K562 (cell line): ENCODE measurements at places on chromosomes 16 and 17.

GRCh38 chr17:59892251-59892923, 356 bp downstream of the TUBD1 start:
- peaks cover 10% of the 10 kb centered on the region for H3K4me1 ChIP-seq
- no peaks in the 10 kb centered on the region for H3K27me3 ChIP-seq
- H3K36me3 ChIP-seq: peaks cover 38% of the 10 kb centered on the region
- H3K27ac ChIP-seq: peak overlapping the region; percentile 71
- DNase-seq: peak; percentile 69
- H3K4me3 ChIP-seq: peak overlapping the region; percentile 85

GRCh38 chr17:14737984-14738651, 437.2 kb downstream of the HS3ST3B1 start:
- no peak overlapping the region for H3K27ac ChIP-seq
- DNase-seq: no peak
- H3K36me3 ChIP-seq: no peaks in the 10 kb centered on the region
- H3K27me3 ChIP-seq: peaks cover 3% of the 10 kb centered on the region; the same call in 2 of the 3 replicates
- no peak overlapping the region for H3K4me3 ChIP-seq
- no peaks in the 10 kb centered on the region for H3K4me1 ChIP-seq

DNA sequence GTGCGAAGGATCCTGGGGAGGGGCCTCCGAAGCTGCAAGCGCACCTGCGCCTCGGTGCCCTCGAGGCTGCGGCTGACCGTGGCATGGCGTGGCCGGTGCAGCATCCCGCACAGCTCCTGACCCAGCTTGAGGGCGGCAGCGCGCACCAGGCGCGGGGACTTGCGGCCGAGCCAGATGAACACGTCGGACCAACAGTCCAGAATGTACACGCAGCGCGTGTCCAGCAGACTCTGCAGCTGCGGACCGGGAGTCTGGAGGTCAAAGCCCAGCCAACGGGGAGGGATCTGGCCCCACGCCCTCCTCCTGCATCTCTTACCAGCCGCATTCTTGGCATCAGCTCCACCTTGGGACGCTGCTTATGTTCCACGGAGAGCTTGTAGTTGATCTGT, 10.9 kb downstream of the FLII start:
- H3K4me3 ChIP-seq: no peak overlapping the region
- H3K4me1 ChIP-seq: peaks cover 28% of the 10 kb centered on the region
- H3K27me3 ChIP-seq: no peaks in the 10 kb centered on the region
- no peak for DNase-seq
- peaks cover 61% of the 10 kb centered on the region; the same call in 2 of the 3 replicates for H3K36me3 ChIP-seq

GRCh38 chr17:74417178-74418045, 14.5 kb upstream of the GPRC5C start:
- H3K36me3 ChIP-seq: no peaks in the 10 kb centered on the region
- H3K4me3 ChIP-seq: no peak overlapping the region
- H3K27me3 ChIP-seq: peaks cover 55% of the 10 kb centered on the region
- H3K27ac ChIP-seq: no peak overlapping the region

- no peaks in the 10 kb centered on the region for H3K36me3 ChIP-seq
- H3K27ac ChIP-seq: no peak overlapping the region
- no peaks in the 10 kb centered on the region; the same call in 1 of the 2 replicates for H3K4me1 ChIP-seq
- peaks cover 53% of the 10 kb centered on the region for H3K27me3 ChIP-seq
- DNase-seq: no peak
Measured at GRCh38 chr17:65143889-65144604, 6.9 kb downstream of the RGS9 start.

DNA sequence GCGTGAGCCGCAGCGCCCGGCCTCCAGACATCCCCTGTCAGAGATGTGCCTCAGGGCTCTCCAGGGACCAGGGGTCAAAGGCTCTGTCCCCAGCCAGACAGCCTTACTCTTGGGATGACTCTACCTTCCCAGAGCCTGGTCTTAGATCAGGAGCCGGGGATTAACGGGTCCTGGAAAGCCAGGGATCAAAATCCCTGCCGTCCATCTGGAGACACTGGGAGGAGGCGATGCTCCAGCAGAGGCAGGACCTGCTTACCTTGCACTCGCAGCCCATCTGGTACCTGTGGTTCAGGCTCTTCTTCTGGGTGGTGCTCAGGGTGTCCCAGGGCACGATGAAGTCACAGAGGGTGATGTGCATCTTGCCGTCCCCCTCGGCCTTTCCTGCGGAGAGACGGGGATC, 16.7 kb upstream of the USP36 start:
- peaks cover 23% of the 10 kb centered on the region for H3K4me1 ChIP-seq
- H3K4me3 ChIP-seq: no peak overlapping the region
- peaks cover 17% of the 10 kb centered on the region for H3K27me3 ChIP-seq
- H3K36me3 ChIP-seq: no peaks in the 10 kb centered on the region
- DNase-seq: no peak

GRCh38 chr17:42893359-42893758, 7.2 kb upstream of the G6PC1 start:
- no peak overlapping the region for H3K4me3 ChIP-seq
- H3K36me3 ChIP-seq: no peaks in the 10 kb centered on the region
- peaks cover 4% of the 10 kb centered on the region for H3K27me3 ChIP-seq

GRCh38 chr17:57995076-57995956, 7.3 kb upstream of the VEZF1 start:
- no peaks in the 10 kb centered on the region for H3K27me3 ChIP-seq
- no peak overlapping the region for H3K4me3 ChIP-seq
- peaks cover 29% of the 10 kb centered on the region for H3K36me3 ChIP-seq
- peaks cover 31% of the 10 kb centered on the region for H3K4me1 ChIP-seq

DNA sequence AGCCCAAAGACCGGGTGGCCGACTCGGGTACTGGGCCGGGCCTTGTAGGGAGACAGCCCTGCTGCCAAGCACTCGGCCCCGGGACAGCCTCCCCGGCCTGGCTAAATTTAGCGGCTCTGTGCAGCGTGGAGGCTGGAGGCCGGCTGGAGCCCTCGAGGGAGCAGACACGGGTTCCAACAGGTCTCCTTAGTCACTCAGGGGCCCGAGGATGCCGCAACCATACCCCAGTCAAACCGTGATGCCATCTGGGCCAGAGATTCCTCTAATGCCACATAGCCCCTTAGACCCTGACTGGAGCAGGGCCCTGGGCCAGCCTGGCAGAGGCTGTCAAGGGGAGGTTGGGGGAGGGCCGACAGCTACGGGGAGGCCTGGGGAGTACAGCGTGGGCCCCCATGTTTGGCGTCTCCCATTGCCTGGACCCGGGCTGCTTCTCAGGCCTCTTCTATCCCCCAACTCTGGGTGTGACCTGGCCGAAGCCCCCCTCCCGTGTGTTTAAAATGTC, 2.9 kb upstream of the P2RX1 start:
- H3K4me3 ChIP-seq: no peak overlapping the region
- no peak for DNase-seq
- H3K4me1 ChIP-seq: peaks cover 28% of the 10 kb centered on the region

DNA sequence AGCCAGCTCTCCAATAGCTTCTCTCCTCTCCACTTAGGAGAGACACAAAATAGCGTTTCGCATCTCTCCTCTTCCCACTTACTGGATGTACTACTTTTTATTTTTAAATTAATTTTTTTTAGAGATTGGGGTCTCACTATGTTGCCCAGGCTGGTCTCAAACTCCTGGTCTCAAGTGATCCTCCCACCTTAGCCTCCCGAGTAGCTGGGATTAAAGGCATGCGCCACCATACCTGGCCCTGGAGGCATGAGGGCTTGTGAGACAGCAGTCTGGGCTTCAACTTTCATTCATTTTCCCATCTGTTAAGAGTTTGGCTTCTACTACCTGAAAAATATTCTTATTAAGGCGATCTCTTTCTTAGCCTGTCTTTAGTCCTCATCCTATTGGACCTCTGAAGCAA, 18.3 kb downstream of the SLC7A6OS start:
- H3K27ac ChIP-seq: no peak overlapping the region
- peaks cover 85% of the 10 kb centered on the region; the same call in 2 of the 3 replicates for H3K36me3 ChIP-seq
- no peaks in the 10 kb centered on the region for H3K27me3 ChIP-seq

DNA sequence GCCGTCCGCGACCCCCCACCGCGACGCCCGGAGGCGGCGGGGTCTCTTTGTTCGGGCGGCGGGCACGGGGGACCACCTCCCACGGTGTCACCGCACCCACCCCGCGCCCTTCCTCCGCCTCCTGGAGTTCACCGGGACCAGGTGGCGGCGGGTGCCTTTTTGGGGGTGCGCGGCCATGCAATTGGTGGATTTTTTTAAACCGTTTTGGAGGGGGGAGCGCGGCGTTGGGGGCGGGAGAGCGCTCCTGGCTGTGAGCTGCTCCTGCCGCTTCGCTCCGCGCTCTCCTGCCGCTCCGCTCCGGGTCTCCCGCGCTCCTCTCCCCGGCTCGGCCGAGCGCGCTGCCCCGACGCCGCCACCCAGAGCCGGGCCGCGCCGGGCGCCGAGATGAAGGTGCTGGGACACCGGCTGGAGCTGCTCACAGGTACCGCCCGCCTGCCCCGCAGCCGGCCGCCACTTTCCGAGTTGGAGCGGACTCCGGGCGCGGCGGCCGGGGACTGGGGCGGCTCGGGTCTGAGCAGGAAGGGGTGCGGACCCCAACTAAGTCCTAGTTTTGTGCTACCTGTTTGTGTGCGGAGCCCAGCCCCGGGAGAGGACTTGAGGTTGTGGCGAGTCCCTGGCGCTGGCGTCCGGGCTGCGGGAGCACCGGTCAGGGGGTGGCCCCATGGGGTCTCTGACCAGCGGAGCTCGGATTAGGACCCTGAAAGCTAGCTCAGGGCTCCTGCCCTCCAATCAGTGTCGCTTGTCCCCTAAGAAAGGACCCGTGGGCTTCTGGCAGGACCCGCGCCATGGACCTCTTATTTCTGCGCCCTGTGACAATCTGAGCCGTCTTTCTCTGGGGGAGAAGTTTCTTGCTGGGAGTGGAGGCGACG, 35.7 kb upstream of the NDRG4 start:
- peaks cover 21% of the 10 kb centered on the region for H3K27me3 ChIP-seq
- H3K36me3 ChIP-seq: no peaks in the 10 kb centered on the region
- DNase-seq: no peak
- no peak overlapping the region for H3K4me3 ChIP-seq
- H3K27ac ChIP-seq: no peak overlapping the region

- H3K4me1 ChIP-seq: no peaks in the 10 kb centered on the region
- no peak overlapping the region for H3K27ac ChIP-seq
- no peak for DNase-seq
- H3K27me3 ChIP-seq: peaks cover 10% of the 10 kb centered on the region; the same call in 2 of the 3 replicates
- H3K36me3 ChIP-seq: no peaks in the 10 kb centered on the region
Measured at GRCh38 chr17:68594552-68594951, 6.6 kb downstream of the FAM20A start.

GRCh38 chr17:61414141-61414935, 14.7 kb downstream of the TBX2 start:
- H3K36me3 ChIP-seq: no peaks in the 10 kb centered on the region
- DNase-seq: no peak
- H3K4me1 ChIP-seq: peaks cover 38% of the 10 kb centered on the region

DNA sequence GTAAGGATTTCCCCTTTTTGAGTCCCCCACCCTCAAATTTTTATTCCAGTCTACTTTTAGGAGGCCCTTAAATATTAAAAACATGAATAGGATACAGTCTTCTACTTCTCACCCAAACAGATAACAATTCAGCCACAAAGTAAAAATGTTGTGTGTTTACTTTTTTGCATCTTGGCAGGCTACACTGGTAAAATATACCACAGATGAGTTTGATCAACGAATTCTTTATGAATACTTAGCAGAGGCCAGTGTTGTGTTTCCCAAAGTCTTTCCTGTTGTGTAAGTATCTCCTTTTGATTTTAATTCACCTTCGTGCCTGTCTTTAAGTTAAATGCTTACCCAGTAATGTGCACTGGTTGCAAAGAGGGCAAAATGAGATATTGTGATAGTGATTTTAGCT, 34.4 kb upstream of the RAB11FIP4 start:
- H3K27ac ChIP-seq: no peak overlapping the region
- peaks cover 61% of the 10 kb centered on the region for H3K36me3 ChIP-seq
- H3K27me3 ChIP-seq: no peaks in the 10 kb centered on the region
- H3K4me3 ChIP-seq: no peak overlapping the region

- H3K27me3 ChIP-seq: peaks cover 5% of the 10 kb centered on the region; the same call in 1 of the 2 replicates
- DNase-seq: no peak
- no peak overlapping the region for H3K4me3 ChIP-seq
- H3K36me3 ChIP-seq: no peaks in the 10 kb centered on the region
- H3K27ac ChIP-seq: no peak overlapping the region
Measured at GRCh38 chr16:58417035-58417434, 24.8 kb downstream of the GINS3 start.

DNA sequence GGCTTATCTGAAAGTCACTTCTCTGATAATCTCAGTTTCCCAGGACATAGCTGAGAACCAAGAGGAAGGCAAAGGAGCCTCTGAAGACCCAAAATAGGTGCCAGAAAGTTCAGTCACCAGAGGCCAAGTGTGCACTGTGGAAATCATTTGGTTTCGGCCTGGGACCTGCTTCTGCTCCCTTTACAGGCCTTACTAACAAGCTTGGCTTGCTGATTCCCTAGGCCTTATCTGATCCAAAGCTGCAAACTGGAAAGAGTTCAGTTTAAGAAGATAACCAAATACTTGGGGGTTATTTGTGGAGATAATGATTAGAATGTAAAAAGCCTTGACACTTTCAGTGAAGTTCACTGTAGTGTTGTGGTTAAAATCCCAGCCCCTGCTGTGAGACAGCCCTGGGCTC, 17.0 kb downstream of the ITGA3 start:
- no peak for DNase-seq
- peaks cover 11% of the 10 kb centered on the region; the same call in 1 of the 2 replicates for H3K4me1 ChIP-seq
- H3K27me3 ChIP-seq: peaks cover 11% of the 10 kb centered on the region; the same call in 2 of the 3 replicates
- H3K27ac ChIP-seq: no peak overlapping the region
- H3K36me3 ChIP-seq: no peaks in the 10 kb centered on the region

DNA sequence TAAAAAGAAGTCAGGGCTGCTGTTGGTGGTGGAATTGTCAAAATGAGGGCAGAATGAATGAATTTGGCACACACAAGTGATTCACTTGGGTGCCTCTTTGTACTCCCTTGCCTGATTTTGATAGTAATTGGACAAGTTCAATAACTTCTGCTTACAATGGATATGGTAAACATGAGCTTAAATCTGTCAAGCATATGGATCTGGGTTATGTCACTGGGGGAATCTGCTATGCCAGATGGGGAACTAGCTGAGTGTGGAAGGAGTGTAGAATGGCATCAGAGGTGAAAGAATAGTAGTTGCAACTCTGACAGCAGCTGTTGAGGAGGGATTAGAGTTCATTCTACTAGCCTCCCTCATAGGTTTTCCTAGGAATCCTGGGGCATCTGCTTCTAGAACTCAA, 724.2 kb upstream of the CDH8 start:
- no peaks in the 10 kb centered on the region for H3K36me3 ChIP-seq
- no peaks in the 10 kb centered on the region for H3K4me1 ChIP-seq
- H3K4me3 ChIP-seq: no peak overlapping the region
- H3K27ac ChIP-seq: no peak overlapping the region
- no peaks in the 10 kb centered on the region for H3K27me3 ChIP-seq
- no peak for DNase-seq

DNA sequence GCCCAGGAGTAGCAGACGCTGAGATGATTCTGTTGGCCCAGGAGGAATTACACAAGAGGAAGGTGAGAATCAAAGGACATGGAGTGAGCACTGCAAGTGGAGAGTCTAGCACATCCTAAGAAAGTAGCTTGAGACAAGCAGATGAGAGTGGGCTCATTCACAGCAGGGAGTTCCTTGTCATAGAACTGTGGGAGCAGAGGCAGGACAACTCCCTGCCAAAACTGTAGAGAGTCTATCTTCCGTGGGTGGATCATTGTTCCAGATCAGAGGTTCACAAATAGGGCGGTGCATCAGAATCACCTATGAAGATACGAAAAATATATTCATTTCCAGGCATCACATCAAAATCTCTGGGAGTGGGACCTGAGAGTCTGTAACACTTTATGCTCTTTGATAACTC, 288.9 kb upstream of the C16orf82 start:
- H3K27me3 ChIP-seq: no peaks in the 10 kb centered on the region
- no peaks in the 10 kb centered on the region for H3K36me3 ChIP-seq
- no peak overlapping the region for H3K4me3 ChIP-seq
- H3K27ac ChIP-seq: no peak overlapping the region
- H3K4me1 ChIP-seq: no peaks in the 10 kb centered on the region
